ENCODE measurements at places on chromosomes 1 and 21. TPM values are rescaled to one million over a fixed set of nuclear protein-coding genes. Genes with fewer than 3 reads are reported as not detected.

- DNase-seq: no peak
These were observed 366.2 kb downstream of the USH2A start for GRCh38 chr1:216057063-216057462.

ATP6V1G3 gene
- total RNA-seq: not detected

- no peak for DNase-seq
These were observed 79.4 kb upstream of the ACTL8 start for GRCh38 chr1:17675744-17676143.

GRCh38 chr1:110337704-110338308, 1.4 kb upstream of the RBM15 start:
- no peak for DNase-seq
